ENCODE measurements at places on chromosomes 5 and 9.

DNA sequence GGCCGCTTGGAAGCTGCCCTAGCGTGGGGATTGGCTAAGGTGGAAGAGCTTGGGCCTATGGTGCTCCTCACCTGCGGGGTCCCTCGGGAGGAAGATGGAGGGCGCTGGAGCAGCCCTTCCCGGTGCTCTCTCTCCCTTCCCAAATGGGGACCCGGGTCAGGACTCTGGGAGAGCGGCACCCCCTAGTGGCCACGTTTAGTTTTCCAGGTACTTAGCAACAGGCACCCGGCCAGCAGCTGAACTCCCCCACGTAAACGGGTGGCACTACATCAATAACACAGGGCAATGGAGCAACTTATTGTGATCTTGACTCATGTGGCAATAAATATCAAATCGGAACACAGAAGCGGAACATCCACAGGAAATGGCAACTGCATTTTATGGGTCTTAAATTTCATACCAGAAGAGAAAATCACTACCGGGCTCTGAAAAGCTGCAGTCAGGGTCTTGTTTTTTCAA lies 316.6 kb downstream of the AGTPBP1 start:
- no peak for DNase-seq

DNA sequence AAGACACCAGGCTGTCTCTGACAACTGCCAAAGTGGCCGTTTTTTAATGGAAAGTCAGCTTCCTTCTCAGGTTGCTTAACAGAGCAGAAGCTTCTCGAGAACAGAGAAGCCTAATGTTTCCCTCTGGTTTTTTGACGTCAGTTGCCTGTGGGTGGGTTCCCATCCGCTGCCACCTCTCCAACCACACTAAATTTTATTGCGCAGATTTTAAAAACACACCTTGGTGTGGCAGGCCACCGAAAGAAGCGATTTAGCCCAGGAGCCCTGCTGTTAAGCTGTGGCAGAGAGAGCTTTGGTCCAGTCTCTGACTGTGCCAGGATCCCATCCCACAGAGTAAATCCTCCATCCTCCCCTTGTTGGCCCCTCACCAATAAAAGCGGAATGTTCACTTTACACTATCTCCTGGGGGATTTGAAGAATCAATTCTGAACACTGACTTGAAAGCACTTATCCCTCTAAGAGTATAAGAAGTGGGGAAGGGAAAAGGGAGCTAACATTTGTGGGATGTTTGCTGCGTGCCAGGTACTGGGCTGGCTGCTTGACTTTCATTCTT lies 181.6 kb downstream of the AOPEP start:
- no peak for DNase-seq

GRCh38 chr9:124844291-124844690 lies 9.0 kb upstream of the WDR38 start:
- DNase-seq, result no peak

GRCh38 chr5:169333518-169333917 lies 32.6 kb upstream of the SLIT3 start:
- no peak for DNase-seq

- no peak for DNase-seq
Observed at GRCh38 chr9:91903126-91903911, 46.7 kb downstream of the ROR2 start.

- DNase-seq, result no peak
Observed at GRCh38 chr9:20043461-20043860, 254.6 kb upstream of the SLC24A2 start.

- DNase-seq, result no peak
Observed at GRCh38 chr9:136019681-136020060, 58.5 kb upstream of the UBAC1 start.

- no peak for DNase-seq
Observed at GRCh38 chr5:157718519-157718918, 12.7 kb upstream of the THG1L start.

GRCh38 chr5:152277936-152278335 lies 127.1 kb downstream of the NMUR2 start:
- no peak for DNase-seq

DNA sequence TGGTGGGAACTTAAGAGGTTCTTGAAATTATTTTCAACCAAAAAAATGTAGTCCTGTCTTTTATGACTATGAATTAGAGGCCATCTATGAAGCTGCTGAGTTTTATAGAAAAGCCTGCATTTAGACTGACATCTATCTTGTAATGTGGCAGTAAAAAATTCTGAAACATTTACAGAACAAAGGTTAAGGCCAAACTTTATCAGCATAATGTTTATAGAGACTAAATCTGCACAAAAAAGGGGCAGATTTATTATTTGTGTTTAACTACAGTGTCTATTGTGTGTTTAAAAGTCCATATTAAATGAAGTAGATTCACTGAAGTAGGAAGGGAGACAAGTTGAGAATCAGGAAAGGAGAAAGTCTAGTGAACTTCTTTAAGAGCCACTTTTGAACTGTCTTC lies 37.3 kb upstream of the ANKRD34B start:
- DNase-seq, result no peak

DNA sequence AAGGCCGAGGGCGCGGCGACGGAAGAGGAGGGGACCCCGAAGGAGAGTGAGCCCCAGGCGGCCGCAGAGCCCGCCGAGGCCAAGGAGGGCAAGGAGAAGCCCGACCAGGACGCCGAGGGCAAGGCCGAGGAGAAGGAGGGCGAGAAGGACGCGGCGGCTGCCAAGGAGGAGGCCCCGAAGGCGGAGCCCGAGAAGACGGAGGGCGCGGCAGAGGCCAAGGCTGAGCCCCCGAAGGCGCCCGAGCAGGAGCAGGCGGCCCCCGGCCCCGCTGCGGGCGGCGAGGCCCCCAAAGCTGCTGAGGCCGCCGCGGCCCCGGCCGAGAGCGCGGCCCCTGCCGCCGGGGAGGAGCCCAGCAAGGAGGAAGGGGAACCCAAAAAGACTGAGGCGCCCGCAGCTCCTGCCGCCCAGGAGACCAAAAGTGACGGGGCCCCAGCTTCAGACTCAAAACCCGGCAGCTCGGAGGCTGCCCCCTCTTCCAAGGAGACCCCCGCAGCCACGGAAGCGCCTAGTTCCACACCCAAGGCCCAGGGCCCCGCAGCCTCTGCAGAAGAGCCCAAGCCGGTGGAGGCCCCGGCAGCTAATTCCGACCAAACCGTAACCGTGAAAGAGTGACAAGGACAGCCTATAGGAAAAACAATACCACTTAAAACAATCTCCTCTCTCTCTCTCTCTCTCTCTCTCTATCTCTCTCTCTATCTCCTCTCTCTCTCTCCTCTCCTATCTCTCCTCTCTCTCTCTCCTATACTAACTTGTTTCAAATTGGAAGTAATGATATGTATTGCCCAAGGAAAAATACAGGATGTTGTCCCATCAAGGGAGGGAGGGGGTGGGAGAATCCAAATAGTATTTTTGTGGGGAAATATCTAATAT lies 58.1 kb downstream of the BASP1 start:
- no peak for DNase-seq

- DNase-seq, result peak; percentile 33
Observed at GRCh38 chr5:119524485-119524884, 72.2 kb downstream of the HSD17B4 start.

DNA sequence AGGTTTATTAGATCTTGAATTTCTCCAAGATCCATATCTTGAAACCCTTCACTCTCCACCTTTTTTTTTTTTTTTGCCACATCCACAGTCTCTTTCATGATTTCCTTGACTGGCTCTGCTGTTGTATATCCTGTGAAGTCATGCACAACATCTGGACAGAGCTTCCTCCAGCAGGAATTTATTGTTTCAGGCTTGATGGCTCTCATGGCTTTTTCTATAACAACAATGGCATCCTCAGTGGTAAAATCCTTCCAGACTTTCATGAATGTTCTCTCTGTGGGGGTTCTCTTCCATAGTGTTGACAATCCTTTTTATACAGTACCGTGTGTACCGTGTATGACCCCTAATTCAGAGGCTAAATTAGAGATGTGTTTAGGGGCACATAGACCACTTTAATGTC lies 24.0 kb downstream of the RANBP17 start:
- no peak for DNase-seq

DNA sequence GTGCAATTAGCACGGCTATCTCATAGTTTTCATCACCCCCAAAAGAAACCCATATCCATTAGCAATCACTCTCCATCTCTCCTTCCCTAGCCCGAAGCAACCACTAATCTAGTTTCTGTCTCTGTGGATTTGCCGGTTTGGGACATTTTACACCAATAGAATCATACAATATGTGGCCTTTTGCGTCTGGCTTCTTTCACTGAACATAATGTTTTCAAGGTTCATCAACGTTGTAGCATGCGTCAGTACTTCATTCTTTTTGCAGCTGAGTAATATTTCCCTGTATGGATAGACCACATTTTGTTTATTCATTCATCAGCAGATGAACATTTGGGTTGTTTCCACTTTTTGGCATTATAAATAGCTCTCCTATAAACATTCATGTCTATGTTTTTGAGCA lies 75.4 kb upstream of the TBC1D2 start:
- no peak for DNase-seq

DNA sequence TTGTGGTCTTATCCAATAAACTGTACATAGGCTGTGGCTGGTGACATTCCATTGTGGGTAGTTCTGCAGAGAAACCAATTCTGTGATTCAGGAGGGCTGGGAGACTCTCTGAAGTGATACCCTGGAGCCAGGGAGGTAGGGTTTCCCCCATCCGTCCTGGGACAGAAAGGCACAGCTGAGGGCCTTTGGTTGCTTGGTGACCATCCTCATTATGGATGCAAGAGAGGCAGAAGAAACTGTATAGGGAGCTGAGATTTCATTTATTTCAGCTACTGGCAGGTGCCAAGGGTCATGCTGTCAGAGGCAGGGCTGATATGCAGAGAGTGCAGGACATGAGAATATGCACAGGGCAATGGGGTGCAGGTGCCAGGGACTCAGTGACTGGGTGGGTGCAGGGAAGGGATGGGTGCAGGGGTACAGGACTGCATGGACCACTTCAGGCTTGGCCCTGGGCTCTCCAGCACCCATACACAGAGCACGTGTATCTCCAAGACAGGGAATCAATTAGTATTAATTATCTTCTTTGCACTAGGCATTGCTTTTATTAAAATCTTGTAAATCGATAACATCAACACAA lies 236.5 kb downstream of the ICE1 start:
- DNase-seq, result no peak

DNA sequence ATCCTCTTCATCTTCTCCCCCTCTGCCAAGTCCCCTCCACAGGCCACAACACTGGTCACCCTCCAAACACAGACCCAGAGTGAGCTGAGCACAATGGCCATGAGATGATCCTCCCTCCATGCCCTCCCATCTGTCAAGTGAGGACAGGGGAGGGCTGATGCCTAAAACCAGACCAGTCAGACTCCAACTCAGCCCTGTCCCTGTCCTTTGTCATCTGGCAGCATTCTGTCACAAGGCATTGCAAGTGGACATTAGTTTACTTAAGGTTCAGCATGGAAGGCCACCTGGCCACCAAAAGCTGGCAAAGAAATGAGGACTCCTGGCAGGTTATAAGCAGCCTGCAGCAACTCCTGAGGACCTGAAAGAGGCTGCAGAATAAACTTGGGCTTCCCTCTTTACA lies 136.2 kb upstream of the SLC30A5 start:
- DNase-seq, result no peak

GRCh38 chr5:9197881-9198260 lies 348.0 kb downstream of the SEMA5A start:
- no peak for DNase-seq

DNA sequence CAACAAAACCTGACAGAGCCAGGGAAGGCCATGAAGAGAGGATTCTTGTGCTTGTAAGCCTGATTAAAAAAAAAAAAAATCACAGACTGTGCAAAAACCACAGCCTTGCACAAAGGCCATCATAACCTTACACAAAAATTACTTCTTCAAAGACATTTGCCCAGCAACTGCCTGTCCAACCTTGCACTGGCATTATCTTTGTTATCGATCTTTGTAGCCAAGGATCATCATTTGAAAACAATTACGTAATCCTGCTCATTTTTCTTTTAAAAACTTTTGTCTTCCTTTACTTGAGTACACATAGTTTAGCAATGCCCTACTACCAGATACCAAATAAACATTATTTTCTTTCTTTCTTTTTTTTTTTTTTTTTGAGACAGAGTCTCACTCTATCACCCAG lies 125.1 kb downstream of the TEX10 start:
- no peak for DNase-seq

GRCh38 chr9:97697837-97698236 lies 697 bp upstream of the XPA start:
- DNase-seq, result no peak

DNA sequence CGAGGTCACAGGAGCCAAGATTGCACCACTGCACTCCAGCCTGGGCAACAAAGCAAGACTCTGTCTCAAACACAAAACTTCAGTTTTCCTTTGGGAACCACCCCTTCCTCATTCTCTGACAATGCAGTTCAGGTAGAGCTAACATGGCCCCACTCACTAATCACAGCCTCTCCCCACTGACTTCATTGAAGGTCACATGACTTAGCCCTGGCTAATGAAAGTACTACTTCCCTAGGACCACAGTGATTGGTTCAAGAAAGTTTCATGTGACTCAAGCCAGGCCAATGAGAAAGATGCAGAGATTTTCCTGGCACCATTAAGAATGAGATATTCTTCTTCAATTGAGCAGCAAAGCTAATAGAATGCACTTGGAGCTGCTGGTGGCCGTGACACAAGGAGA lies 67.2 kb upstream of the GPBP1 start:
- no peak for DNase-seq

DNA sequence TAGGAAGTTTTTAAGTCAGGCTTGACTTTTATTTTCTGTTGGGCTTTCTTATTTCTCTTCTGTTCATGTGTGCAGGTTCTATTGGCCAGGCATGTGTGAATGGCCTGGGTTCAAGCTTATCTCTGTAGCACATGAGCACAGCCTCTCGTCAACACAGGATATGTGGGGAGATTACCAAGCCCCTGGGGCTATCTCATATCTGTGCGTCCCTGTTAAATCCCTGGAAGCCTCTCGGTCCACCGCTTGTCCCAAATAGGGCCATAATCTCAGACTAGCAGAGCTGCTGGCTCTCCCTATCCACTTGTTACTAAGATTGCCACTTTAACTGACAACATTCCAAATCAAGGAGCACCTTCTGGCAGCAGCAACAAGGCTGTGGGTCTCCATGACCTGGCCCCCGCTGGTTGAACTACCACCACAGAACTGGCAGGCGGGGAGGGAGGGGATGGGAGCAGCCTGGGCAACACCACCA lies 28.4 kb upstream of the EBF1 start:
- no peak for DNase-seq

DNA sequence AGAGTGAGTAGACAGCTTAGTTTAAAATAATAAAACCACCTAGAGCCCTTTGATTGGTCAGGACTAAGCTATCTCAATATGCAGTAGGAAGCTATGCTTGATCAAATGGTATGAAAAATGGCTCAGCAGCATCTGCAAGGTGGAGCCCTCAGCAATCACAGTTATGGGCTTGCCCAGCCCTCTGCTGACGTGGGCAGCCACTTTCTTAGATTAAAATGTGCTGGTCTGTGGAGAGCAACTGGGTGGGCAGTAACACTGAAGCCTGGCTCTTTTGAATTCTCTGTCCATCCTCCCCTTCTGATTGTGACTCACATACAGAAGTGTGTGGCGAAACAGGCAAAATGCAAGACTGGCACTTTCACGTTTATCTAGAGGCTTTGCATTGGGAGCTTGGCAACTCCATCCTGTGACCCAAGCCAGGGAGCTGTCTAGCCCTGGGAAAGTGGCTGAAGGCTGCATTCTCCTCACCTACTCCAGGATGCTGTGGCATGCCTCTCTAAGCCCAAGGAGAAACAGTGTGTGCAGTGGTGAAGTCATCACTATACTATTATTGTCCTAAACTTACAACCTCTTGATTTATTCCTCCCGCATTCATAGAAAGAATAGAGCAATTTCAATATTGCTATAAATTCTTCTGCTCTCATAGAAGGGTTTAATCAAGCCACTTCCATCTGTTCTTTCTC lies 61.1 kb downstream of the MED10 start:
- DNase-seq, result no peak

- DNase-seq, result no peak
Observed at GRCh38 chr5:43429706-43430105, 17.5 kb upstream of the CCL28 start.

GRCh38 chr9:99060621-99061020 lies 44.3 kb upstream of the TGFBR1 start:
- DNase-seq, result no peak

Data from retinal pigment epithelial cell (primary cell).